CD8-positive, alpha-beta T cell (primary cell): ENCODE measurements at places on chromosomes 1 and 21.
A peak's percentile ranks its signal among the peaks of the same experiment; 100 is the strongest.

DNA sequence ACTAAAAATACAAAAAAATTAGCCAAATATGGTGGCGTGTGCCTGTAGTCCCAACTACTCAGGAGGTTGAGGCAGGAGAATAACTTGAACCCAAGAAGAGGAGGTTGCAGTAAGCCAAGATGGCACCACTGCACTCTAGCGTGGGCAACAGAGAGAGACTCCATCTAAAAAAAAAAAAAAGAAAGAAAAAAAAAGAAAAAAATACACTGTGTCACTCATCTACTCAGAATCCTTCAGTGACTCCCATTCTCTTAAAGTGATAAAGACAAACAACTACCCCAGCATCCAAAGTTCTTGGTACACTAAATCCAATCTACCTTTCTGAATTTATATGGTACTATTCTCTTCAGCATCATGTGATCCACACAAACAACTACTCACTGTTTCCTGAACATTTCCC lies 40.2 kb upstream of the S1PR1 start:
- no peak for DNase-seq

- DNase-seq = no peak
Observed at GRCh38 chr1:197985351-197985750, 68.2 kb downstream of the LHX9 start.

DNA sequence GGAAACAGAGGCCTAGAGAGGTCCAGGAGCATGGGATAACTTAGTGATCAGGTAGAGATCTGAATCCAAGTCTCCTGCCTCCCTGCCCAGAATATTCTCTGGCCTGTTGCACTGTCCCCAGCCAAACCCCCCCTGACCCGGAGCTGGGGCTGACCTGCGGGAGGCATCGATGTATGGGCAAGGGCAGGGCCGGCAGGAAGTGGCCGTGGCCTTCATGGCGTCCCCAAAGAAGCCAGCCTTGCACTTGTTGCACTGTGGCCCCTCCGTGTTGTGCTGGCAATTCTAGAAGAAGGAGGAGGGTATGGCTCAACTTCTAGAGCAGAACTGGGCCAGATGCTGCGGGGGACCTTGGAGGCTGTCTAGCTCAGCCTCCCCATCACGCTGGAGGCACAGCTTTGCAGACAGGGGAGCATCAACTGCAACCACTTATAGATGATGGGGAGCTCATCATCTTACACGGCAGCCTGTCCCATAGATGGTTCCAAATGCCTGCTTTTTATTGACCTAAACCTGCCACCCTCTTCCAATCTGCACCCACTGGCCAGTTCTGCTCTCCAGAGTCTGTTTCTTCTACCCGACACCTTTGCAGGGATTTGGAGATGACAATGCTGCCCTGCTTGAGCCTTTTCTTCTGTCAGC lies 58.2 kb downstream of the HSPG2 start:
- no peak for DNase-seq

GRCh38 chr1:225745273-225745672 lies 32.4 kb upstream of the SRP9 start:
- no peak for DNase-seq

DNA sequence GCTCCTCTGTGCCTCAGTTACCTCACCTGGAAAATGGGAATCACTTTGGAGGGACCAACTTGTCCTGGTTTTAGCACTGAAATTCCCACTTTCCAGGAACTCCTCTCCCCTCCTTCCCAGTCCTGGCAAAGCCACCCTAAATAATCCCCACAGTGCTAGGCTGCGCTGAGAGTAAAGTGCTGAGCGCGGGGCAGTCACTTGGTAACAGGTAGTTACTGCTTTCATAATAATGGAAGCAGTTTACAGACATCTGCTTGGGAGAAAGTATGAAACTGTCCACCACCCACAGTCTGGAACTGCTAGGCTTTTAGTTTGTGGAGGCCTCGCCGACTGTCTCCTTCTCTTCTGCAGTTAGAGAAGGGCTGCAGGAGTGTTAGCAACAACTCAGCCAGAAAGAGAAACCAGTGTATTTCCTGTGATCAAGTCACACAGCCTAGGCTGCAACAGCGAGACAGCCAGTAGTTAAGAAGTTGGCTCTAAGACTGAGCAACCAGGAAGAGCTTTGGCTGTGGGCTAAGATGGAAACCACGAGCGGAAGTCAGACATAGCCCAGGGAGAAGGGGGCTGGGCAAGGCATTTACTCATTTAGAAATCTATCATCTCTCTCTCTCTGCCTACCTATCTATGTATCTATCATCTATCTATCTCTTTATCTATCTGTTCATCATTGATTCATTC lies 30.8 kb upstream of the ABCG1 start:
- DNase-seq = peak; percentile 90

DNA sequence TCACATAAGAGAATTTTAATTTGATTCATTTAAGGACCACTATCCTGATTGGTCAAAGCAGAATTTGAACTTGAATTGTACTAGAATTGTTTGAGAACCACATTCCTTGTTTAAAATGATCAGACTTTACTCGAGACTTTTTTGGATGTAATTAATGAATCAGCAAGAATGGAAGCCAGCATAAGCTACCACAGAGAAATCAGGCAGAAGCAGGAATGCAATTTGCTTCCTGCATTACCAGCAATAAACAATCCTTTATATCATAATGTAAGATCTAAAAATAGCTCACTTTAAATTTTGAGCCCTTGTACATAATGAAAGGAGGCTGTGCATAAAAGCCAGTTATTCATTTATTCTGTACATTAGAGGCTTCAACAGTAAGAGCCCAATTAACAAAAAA lies 119.8 kb upstream of the BACE2 start:
- no peak for DNase-seq
